ENCODE measurements at places on chromosomes 13 and 19.

- DNase-seq, result no peak
These were observed 10.2 kb upstream of the EBPL start for GRCh38 chr13:49701491-49701890.

GRCh38 chr19:2540646-2541454 lies 64.9 kb downstream of the GADD45B start:
- no peak for DNase-seq

DNA sequence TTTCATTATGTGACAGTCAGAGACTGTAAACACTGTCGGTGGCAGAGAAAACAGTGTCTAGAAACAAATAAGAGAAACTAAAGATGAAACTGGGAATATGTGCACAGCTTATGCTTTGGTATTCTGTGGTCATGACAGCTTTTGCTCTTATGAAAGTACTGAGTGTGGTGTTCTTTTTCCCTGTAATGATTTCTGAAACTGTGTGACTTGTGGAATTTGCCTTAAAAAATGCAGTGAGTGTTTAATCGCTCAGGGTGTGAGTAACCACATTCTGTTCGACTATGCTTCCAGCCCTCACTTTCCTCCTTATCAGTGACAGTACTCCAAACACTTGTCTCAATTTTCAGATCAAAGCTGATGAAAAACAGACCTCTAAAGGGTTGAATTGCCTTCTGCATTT lies 66.9 kb upstream of the DIAPH3 start:
- DNase-seq, result no peak

DNA sequence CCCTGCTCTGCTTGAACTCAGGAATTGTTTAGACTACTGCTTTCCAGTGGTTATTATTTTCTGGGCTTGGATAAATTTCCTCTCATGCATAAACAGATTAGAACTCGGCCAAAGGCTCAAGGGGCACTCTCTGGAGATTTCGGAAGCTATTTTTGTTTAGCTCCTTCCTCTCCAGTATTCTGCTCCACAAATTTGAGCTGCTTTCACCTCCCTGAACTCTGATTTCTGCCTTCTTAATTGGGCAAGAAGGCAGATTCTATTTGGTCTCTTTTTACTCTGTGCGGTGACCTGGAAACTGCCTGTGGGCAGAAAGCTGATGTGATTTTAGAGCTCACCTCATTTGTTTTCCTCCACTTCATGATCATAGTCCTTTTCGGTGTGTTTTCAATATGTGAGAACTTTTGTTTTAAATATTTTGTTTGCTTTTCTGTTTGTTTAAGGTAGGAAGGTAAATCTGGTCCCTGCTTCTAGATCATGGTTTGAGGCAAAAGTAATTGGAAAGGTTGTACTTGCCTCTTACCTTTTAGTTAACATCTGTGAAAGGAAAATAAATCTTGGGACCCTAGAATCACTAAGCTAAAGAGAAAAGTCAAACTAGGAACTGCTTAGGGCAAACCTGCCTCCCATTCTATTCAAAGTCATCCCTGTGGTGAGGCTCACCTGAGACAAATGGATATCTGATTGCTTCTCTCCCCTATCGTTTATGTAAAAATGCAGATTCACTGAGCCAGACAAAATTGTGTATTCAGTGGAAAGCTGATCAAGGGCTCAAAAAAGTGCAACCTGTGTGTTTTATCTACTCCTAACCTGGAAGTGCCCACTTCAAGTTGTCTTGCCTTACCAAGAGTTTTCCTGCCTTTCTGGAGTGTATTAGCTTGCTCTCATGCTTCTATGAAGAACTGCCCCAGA lies 714.7 kb upstream of the PCDH20 start:
- no peak for DNase-seq

GRCh38 chr13:110157718-110158117 lies 149.2 kb downstream of the COL4A1 start:
- no peak for DNase-seq

DNA sequence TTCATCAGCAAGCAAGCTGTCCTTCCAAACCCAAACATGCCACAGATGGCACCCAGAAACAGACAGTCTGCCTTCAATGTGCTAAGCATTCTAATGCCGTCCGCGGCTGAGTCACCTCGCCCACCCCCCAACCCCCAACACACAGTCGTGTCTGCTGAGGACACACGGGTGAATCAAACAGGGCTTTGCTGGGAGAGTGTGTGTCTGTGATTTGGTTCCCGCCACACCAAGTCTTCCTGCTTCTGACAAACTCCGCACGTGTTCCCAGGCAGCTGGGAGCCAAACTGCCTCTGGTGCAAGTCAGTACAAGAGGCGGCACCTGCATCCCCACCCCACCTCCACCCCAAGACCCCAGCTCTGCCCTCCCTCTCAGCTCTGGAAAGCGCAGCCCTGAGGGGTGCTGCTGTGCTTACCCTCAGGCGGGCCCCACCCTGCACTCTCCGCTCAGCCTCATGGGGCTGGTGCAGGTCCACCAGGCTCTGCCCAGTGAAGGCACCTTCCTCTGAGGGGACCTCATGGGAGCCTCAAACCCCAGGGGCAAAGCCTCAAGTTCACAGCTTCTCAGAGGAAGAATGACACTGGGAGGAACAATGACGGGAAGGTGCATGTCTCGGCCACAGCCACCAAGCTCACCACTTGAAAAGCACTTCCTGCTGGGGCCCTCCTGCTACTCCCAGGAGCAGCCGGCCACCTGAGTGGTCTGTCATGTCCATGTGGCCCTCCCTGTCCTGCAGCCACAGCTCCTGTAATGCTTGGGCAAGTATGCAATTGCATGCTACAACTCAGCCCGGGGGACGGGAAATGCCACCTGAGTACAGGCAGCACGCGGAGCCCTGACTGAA lies 15.0 kb upstream of the SLC35E1 start:
- no peak for DNase-seq

DNA sequence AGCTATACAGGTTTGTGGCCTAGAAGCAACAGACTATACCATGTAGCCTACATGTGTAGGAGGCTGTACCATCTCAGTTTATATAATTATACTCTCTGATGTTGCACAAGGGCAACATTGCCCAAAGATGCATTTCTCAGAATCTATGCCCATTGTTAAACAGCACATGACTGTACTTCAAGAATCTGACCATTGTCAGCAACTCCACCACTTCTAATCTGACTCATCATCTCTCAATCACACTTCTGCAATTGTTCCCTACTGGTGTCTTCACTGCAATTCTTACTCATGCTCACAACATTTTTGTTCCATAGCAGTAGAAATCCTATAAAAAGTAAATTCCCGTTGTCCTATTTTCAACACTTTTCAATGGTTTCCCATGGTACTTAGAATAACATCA lies 63.9 kb upstream of the ATXN8OS start:
- DNase-seq, result no peak

DNA sequence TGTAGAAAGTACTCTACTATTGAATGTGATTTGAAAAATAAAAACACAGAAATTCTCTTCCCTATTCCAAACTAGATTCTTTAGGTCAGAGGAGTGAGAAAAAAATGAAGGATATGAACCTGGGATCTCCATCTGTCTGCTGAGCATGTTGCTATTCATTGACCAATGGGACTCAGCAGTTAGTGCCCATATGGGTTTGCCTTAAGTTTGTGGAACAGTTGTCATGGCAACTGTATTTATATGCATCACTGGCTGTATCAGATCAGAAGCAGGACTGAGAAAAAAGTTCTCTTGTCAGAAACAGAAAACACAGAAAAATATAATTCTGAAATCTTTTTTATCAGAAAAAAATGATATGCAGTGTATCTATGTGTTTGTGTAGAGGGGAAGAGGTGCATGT lies 73.3 kb upstream of the ATXN8OS start:
- DNase-seq, result no peak

DNA sequence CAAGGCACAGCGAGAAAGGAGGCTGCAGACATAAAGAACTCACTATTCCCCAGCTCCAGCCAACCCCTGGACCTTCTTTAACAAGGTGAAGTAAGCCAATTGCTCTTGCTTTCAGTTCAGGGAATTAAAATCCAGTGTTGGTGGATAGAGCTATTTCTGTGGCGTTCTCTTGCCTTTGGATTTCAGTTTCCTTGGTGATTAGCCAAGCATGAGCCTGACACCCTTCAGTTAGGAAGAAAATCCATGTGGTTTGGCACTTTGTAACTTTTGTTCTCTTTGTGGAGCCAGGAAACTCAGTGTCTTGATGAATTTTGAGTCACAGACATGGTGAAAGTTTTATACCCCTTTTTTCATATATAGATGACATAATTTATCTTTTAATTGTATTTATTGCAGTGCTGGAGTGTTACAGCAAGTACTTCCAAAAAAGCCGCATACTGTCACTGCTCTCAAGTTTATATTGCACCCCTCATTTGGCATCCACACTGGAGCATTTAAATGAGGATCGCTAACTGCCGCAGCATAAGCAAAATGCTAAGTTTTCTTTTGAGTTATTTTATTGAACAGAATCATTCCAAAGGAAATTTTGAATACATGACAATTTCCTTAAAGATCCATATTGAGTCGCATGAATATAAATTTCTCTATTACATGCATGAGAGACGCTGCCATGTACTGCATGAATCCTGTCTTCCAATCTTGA lies 406.8 kb downstream of the MYO16 start:
- no peak for DNase-seq

DNA sequence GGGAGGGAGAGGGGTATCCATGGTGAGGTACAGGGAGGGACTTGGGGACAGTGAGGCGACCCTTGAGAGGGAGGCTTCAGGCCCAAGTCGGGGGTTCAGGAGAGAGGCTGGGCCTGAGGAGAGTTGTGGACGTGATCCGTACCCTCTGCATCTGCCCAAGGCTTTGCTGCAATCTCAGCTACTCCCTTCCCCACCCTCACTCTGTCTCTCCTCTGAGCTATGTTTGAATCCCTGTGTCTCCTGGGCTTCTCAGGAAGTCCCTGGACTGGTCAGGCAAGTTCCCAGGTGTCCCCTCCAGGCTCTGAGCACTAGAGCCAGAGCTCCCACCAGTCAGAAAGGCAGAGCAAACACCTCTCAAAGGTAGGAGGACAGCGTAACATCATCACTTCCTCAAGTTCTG lies 1.8 kb downstream of the LIN37 start:
- DNase-seq, result no peak
